ENCODE measurements at places on chromosomes 5 and 9.

DNA sequence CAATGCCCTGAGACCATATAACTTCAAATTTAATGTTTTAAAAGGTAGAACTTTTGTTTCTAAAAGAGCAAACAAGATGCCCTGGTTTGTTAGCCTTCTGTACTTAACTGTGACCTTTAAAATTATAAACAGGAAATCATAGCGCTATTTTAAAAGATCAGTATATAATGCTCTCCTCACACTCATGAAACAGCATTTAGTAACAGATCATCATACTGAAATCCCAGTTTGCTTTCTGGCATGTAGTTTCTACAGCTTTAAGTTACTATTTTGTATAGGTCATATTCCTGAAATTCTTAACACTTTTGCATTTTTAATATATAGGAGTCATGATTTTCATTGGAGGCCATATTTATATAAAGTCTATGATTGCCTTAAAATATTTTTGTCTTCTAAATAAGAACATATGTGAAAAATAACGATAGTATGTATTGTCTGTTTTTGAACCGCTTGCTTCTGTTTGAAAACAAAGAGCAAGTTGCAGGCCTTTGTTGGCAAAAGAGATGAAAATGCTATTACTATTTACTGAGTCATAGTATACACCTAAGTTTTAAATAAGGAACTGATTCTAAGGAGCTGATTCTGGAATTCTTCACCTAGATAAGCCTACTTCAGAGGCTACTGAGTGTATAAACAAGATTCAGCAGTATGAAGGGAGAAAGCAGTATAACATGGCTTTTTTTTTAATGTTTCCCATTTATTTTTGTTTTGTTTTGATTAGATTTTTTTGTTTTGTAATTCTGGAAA is 20.5 kb downstream of the SRFBP1 start:
- DNase-seq, result no peak

DNA sequence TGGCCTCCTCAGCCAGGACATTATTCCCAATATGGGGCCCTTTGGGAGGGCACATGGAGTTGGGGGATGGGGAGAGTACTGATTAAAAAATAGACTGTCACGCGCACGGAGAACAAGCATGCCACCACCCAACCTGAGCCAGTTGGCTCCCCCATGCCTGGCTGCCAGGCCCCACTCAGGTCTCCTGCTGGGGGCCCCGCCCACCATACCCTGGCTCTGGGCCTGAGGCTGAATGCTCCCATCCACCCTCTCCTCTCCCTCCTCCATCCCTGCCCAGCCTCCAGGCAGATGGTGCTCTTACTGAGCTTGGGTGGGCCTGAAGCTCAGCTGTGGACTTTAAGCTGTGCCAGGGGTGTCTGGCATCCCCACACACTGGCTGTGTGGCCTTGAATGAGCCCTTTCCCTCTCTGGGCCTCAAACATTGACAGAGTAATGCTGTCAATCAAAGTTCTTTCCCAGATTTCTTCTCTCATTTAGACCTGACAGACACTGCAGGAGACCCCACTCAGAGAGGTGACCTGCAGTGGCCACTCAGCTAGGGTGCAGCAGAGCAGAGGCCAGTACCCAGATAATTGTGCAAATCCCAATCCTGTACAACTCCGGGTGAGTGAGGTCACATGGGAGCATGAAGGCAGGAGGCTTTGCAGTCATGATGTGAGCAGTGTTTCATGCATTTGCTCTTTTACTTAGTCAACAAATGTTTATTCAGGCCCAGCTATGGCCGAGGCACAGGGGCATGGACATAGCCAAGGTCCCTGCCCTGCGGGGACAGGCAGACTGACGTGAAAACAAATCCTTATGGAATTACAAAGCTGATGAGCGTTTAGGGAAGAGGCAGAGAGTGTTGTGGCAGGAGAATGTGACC is 9.8 kb upstream of the SYNPO start:
- DNase-seq, result no peak

- DNase-seq, result peak; percentile 38
Measured at GRCh38 chr5:50667653-50668595, 1.5 kb downstream of the PARP8 start.

- no peak for DNase-seq
Measured at GRCh38 chr5:29518176-29518575, 1675.3 kb upstream of the CDH6 start.

- DNase-seq, result no peak
Measured at GRCh38 chr9:75990576-75991304, 100.3 kb downstream of the PCSK5 start.

DNA sequence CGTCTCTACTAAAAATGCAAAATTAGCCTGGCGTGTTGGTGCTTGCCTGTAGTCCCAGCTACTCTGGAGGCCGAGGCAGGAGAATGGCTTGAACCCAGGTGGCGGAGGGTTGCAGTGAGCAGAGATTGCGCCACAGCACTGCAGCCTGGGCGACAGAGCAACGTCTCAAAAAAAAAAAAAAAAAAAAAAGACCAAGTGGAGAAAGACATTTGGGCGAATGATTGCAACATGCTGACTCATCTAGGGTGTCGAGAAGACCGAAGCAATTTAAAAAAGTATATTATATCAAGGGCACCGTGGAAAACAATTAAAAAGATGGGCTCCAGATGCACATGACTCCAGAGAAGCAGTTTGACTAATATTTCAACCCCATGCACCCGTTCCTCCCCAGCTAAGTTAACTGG is 9.2 kb downstream of the KLF4 start:
- no peak for DNase-seq

GRCh38 chr5:15529821-15530220 is 29.8 kb downstream of the FBXL7 start:
- no peak for DNase-seq

DNA sequence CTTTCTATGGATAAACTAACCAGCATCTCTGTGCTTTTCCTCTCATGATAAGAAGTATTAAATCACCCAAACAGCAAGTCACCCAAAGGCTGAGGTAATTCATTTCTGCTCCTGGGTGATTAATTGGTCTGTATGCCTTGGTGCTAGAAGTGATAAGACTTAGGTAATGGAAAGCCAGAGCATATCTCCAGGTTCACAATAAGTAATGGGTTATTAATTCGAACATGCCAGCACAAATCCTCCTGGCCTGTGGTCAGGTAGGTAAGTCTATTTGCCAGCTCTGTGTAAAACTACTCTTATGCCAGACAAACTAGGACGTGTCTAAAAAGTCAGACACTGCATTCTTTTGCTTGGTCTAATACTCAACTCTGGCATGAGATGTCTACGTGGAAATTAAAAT is 11.2 kb upstream of the ENC1 start:
- no peak for DNase-seq

- no peak for DNase-seq
Measured at GRCh38 chr9:93699650-93700049, 123.3 kb downstream of the PHF2 start.

- no peak for DNase-seq
Measured at GRCh38 chr9:81621118-81621517, 68.2 kb downstream of the TLE1 start.

GRCh38 chr9:123784518-123784917 is 145.4 kb downstream of the DENND1A start:
- DNase-seq, result no peak

DNA sequence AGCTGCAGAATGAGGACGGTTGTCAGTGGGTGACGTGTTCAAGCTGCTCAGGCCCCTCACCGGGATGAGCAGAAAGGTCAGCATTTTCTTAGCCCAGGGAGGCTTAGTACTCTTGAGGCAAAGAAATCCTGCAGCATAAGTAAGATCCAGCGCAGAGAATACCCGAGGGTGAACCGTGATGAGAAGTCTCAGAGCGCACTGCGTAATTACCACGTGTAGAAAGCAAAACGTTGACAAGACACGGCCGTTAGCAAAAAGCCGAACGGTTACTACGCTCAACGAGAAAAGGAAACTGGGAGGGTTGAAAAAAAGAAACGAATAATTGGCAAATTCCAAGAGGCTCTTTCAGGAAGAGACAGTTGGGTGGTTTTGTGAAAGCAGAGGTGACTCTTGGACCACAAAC is 104.0 kb downstream of the COL23A1 start:
- DNase-seq, result no peak

GRCh38 chr5:30156156-30156555 is 1037.3 kb upstream of the CDH6 start:
- DNase-seq, result no peak

- DNase-seq, result no peak
Measured at GRCh38 chr5:5711112-5711511, 288.6 kb downstream of the ICE1 start.

GRCh38 chr5:62306323-62306895 is 403 bp downstream of the KIF2A start:
- DNase-seq, result peak; percentile 65

DNA sequence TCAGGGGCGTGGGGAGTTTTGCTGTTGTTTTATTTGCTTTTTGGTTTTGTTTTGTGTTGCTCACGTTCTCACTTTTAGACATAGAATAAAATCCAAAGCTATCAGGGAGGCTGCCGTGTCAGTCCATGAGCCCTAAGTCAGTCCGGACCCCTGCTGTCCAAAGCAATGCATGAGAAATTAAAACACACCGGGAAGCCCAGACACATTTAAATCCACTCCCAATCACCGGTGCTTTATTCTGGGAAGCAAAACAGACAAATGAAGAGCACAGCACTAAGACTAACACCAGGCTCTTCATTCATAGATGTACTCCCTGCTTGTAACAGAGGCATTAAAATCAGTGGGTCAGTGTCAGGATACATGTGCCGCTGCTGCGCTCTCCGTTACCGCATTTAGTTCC is 180.9 kb downstream of the IRX2 start:
- no peak for DNase-seq

DNA sequence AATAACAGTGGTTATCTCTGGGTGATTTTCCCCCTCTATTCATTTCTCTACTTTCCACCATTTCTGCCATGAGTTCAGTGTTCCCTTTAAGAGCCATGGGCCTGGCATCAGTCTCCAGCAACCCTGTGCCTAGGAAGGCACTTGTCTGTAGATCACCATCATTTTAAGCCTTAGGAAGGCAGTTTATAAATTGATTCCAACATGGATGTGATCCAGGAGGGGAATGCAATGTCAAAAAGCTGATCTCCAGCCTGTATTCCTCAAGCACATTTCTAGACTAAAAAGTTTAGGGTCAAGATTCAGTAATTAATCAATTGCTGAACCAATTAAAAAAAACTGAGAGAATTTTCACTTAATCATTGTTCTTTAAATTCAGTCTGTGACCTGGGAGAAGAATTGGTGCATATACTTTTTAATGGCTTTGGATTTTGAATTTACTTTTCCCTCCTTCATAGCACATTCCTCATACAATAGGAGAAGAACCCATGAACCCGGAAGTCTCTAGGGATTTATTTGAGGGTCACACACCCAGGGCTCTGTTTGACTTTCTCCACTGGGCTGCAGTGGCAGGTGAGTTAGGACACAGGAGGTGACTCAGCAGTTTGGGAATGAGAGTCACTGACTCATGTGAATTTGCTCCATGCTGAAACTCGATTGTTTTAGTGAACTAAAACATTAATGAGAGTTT is 6.1 kb upstream of the ERMP1 start:
- peak; percentile 48 for DNase-seq

DNA sequence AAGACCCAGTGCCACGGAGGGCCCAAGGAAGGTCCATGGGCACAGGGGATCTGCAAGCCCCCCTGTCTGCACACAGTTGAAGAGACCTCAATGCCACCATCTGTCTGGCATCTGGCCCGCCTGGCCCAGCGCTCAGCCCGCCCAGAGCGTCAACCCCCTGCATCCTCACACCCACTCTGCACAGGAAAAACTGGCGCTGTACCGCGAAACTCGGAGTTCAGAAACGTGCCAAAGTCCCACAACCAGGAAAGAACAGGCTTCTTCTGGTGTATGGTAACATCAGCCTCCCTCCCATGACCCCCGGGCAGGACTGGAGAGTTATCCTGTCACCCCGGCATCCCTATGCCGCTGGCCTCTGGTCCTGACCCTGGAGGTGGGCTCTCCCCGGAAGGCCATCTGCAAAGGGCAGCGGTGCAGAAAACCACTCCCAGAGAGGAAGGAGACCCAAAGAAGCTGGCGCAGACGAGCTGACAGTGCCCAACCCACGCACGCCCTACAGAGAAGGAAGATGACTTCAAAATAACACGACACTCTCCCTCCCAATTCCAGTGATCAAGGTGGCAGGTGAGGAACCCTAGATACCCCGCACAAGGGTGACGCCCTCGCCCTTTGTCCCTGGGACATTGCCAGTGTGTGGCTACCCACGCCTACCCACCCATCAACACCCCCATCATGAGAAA is 18.9 kb downstream of the VAV2 start:
- DNase-seq, result no peak

- DNase-seq, result no peak
Measured at GRCh38 chr9:93517331-93517730, 59.1 kb upstream of the PHF2 start.

- DNase-seq, result no peak
Measured at GRCh38 chr5:160347448-160347847, 23.0 kb downstream of the C1QTNF2 start.

- DNase-seq, result no peak
Measured at GRCh38 chr5:141374627-141375026, 936 bp downstream of the PCDHGA6 start.

- DNase-seq, result no peak
Measured at GRCh38 chr5:136511046-136511445, 145.7 kb upstream of the TRPC7 start.

GRCh38 chr9:114238472-114238871 is 83.1 kb downstream of the COL27A1 start:
- DNase-seq, result no peak

DNA sequence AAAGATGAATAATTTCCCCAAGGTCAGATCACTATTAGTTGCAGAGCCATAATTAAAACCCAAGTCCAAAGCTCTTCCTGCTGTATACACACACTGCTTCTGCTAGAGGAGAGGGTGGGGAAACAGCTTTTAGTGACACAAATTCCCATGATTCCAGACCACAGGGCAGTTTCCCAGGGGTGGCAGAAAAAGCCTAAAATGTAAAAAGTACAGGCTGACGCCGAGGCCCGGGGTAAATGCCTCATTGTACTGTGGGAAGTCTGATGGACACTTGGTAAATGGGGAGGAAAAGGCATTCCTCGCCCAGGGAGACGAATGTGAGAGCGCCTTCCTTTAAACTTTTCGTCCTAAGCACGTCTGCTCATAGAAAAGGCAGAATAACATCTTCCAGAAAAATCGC is 65.7 kb downstream of the DENND1A start:
- no peak for DNase-seq

DNA sequence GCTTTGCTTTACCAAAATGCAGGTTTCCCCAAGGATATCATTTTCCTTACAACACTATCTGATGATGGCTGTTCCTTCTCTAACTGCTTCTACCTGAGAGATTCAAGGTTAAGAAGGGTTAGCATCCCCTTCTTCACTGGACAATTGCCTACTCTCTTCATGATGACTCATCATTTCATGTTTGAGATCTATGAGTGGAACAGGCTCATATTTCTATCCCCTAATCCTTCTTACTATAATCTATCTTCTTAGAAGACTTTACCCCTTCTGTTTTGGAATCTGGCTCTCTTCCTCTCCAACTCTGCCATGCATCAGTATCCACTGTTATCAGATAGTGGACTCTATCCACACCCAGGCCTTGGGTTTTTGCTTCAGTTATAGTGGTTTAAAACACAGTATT is 54.3 kb downstream of the NR3C1 start:
- DNase-seq, result no peak

- DNase-seq, result no peak
Measured at GRCh38 chr5:168152660-168153059, 138.8 kb upstream of the WWC1 start.

DNA sequence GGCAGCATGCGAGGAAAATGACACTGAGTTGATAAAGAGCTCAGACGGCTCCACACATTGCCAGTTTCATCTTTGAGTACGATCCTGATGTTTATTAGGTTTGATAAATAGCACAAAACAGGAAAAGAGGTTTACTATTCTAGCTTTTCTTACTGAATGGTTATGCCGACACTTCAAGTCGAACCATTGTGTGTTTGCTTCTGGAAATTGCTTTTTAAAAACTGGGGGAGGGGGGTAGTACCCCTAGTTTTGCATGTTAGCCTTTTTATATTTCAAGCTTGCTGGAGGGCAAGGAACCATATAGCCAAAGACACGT is 5.2 kb downstream of the PTCH1 start:
- DNase-seq, result no peak

Measured in 8988T (cell line).